ENCODE measurements at places on chromosomes 4 and X.

- no peak for DNase-seq
Measured at GRCh38 chr4:42724451-42724850, 67.5 kb upstream of the ATP8A1 start.

- no peak for DNase-seq
Measured at GRCh38 chr4:2494992-2495391, 26.1 kb downstream of the RNF4 start.

GRCh38 chr4:52425751-52426326 is 233.3 kb downstream of the USP46 start:
- DNase-seq = no peak

GRCh38 chrX:136752346-136752745 is 28.4 kb downstream of the ARHGEF6 start:
- no peak for DNase-seq

GRCh38 chr4:101871962-101872676 is 81.6 kb downstream of the BANK1 start:
- DNase-seq = no peak

GRCh38 chrX:148192547-148192946 is 211.4 kb downstream of the FMR1NB start:
- no peak for DNase-seq

- no peak for DNase-seq
Measured at GRCh38 chrX:148416142-148416541, 84.3 kb upstream of the AFF2 start.

GRCh38 chr4:39045827-39046221 is 13.6 kb upstream of the TMEM156 start:
- no peak for DNase-seq

- DNase-seq = no peak
Measured at GRCh38 chr4:108109997-108110416, 58.7 kb downstream of the LEF1 start.

- no peak for DNase-seq
Measured at GRCh38 chr4:67546971-67547370, 1.7 kb upstream of the CENPC start.

- no peak for DNase-seq
Measured at GRCh38 chr4:55906989-55907388, 41.8 kb upstream of the CEP135 start.

- no peak for DNase-seq
Measured at GRCh38 chrX:132810964-132811712, 147.3 kb downstream of the HS6ST2 start.

GRCh38 chr4:78296261-78296660 is 239.1 kb downstream of the FRAS1 start:
- no peak for DNase-seq

DNA sequence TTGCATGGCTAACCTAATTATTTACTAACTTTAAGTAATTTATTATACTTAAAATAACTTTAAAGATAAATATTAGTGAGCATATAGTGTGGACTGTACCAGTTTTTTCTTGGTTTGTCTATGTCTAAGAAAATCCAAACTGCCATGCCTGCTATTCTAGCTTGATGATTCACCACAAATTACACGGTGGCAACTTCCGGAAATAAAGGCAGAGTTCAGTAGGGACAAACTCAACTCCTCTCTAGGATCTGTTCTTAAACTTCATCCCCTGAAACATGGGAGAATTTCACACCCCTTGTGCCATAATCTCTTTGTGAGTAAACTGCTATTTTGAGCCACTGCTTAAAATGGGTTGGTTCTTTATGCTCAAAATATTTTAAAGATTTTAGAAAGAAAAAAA is 213.6 kb upstream of the NRK start:
- DNase-seq = no peak

DNA sequence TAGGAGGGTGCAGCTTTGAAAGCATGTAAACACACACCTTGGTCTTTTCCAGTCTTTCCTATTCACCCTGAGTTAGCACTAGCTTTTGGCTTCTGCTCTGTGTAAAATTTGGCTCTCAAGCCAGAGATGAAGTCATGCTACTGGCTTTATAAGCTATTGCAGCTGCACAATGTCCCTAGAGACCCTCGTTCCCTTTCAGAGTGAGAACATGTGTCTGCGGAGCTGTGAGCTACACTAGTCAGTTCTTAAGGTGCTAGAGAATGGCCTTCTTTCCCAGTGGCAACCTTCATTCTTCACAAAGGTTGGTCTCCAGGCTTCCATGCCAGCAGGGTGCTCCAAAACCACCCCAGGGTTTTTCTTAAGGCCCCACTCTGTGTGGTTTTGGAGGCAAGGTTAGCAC is 199.1 kb downstream of the SPATA18 start:
- no peak for DNase-seq

DNA sequence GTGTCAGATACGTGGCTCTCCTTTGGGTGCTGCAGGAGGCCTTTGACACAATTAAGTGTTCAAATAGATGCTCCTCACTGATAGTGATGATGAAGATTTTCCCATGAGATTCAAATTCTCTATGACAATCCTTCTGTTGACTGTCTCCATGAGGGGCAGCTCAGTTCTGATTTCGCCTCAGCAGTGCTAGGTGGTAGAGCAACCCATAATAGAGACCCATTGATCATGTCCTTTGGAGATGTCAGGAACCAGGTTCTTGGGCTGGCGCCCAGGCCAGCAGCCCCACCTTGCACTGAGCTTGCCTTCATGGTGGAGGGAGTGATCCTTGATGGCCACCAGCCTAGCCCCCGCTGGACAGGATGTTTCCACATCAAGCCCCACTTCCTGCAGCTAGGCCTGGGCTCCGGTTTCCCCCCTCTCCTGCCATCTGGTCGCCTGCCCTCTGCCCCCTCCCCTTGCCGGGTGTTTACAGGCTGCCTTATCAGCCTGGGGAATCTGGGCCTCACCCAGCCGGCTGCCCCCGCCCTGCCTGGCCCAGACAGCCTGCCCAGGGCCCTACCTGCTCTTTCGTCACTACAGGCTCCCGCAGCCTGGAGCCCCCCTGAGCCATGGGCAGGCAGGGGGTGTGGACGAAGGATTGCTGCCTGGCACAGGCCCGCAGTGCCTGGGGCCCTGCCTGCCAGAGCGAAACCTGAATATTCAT is 12.6 kb downstream of the ELF4 start:
- peak; percentile 50 for DNase-seq

- DNase-seq = no peak
Measured at GRCh38 chr4:145280541-145280940, 100.2 kb upstream of the OTUD4 start.

GRCh38 chr4:8159537-8160232 is 1.1 kb upstream of the ABLIM2 start:
- no peak for DNase-seq

GRCh38 chrX:16465081-16465876 is 184.7 kb upstream of the S100G start:
- DNase-seq = no peak

GRCh38 chr4:57148831-57149505 is 38.8 kb upstream of the IGFBP7 start:
- no peak for DNase-seq

- DNase-seq = no peak
Measured at GRCh38 chrX:2696698-2697215, 5.7 kb downstream of the CD99 start.

GRCh38 chr4:148749403-148749802 is 307.2 kb upstream of the NR3C2 start:
- DNase-seq = no peak
